Fibroblast of mammary gland (primary cell): ENCODE measurements at places on chromosomes 4 and X.

GRCh38 chrX:3145716-3146115 lies 104.4 kb downstream of the ARSF start:
- no peak for DNase-seq

DNA sequence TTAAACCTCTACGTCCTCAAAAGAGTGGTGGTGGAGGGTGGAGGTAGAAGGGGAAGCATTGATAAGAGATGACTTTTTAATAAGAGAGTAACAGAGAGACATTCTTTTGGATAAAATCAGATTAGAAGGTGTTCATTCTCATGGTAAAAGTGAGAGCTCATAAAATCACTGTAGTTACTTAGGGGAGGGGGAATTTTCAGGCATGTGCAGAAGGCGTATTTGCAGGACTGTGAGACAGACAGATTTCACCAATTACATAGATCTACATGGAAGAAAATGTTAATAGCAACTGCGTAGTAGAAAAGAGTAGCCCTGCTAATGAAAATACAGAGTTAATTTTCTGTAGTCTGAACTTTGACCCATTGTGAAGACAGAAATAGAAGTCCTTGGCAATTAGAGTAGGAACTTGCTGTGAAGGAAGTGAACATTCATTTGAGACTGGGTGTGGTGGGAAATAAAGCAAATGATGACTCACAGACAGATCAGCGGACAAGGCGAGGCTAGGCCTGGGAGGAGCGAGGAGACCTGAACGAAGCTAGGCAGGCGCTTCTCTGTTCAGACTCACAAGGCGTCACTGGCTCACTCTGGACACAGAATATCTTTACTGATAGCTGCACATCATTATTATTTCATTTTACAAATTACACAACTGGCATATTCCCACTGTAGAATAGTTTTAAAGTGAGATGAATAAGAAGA lies 57.2 kb upstream of the FAM9C start:
- peak; percentile 96 for DNase-seq

DNA sequence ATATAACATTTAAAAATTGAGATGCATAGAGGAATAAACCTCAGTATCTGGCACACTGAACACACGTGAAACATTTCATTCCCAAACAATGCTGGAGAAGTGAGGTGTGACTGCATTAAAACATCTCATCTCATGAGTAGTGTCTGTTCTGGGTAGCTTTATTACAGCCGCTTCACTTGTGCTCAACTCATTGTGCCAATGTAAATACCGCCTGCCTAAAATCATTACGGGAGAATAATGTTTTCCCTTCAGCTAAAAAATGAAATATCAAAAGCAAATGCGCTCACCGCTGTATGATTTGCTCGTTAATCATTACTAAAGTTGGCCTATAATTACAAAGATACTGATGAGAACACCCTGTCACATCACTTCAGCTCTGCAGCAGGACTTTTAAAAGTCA lies 110.2 kb upstream of the PRPS2 start:
- DNase-seq = no peak

- no peak for DNase-seq
Observed at GRCh38 chrX:17669891-17670290, 67.4 kb upstream of the SCML1 start.

DNA sequence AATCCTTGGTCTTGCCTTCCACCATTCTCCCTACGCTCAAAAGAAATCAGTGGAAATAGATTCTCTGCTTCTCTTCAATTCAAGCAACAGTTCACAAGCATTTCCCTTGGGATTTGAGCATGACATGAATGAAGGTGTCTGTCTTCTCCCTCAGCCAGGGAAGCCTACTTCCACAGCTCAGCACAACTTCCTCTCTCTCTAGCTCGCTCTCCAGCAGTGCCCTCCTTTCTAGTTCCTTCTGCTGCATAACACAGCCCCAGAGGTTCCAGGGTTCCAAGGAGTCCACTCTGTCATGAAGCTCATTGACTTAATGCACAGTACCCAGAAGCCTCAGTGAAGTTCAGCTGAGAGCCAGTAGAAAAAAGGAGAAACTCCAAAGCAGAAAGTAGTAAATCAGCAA lies 81.3 kb downstream of the PLS3 start:
- DNase-seq = no peak

GRCh38 chrX:123822965-123823364 lies 36.9 kb upstream of the XIAP start:
- no peak for DNase-seq

GRCh38 chr4:152949930-152950329 lies 13.8 kb downstream of the FHDC1 start:
- DNase-seq = no peak

DNA sequence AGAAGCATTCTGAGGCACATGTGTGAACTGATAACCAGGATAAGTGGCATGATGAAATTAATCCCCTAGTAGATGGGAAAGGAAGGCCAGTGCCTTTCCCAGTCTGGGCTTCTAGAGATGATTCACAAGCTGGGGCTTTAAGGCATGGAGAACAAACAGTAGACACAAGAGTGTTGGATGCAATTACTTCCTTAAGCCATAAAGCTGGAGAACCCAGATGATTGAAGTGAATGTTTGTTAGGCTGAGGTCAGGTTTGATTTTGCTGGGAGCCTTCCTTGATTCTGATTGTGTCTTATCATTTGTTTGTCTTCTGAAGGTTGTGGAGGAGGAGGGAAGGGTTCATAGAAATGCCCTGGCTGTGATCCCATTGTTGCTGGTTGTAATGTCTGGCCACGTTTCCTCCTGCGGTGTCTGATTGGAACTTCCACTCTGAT lies 125.2 kb downstream of the NHS start:
- DNase-seq = peak; percentile 49

DNA sequence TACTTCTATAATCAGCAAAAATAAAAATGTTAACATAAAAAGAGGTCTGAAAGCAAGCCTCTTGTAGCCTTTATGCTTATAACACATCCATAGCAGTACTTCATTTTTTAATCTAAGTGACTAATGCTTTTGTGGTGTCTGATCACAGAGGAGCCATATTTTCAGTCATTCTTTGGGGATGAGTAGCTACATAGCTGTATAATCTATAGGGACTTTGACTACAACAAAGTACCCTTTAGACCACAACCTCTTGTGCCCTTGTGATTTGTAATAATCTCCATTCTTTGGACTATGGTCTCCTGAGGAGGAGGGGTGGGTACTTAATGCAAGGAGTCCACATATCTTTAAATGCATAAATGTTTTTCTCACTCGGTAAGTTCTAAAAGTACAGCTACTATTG lies 9.6 kb downstream of the DRP2 start:
- peak; percentile 78 for DNase-seq

GRCh38 chrX:56785442-56785841 lies 56.4 kb downstream of the NBDY start:
- no peak for DNase-seq

DNA sequence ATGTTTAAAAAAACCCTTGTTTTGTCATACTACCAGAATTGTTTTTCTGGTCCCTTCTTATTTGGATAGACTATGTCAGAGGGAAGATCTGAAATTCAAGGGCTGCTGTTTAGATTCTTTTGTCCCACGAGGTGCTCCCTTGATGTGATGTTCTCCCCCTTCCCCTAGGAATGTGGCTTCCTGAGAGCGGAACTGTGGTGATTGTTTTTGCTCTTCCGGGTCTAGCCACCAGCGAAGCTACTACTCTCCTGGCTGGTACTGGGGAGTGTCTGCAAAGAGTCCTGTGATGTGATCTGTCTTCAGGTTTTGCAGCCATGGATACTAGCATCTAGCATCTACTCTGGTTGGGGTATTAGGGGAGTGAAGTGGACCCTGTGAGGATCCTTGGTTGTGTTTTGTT lies 271.1 kb downstream of the DCAF12L2 start:
- DNase-seq = no peak

DNA sequence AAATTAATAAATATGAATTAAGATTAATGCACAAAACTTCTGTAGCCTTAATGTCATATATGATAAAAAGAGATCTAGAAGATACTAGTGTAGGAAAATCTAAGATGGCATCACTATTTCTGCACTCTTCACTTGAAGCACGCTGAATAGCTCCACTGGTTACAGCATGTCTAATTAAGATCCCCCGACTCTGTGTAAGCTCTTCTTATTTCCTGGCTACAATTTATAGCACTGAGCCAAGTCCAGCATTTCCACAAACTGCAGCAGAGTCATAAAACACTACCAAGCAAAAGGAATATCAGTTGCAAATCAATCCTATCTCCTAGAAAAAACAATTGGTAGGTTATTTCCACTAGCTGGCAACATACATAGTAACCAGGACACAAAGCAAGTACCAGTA lies 1.3 kb upstream of the CCNA2 start:
- DNase-seq = no peak

DNA sequence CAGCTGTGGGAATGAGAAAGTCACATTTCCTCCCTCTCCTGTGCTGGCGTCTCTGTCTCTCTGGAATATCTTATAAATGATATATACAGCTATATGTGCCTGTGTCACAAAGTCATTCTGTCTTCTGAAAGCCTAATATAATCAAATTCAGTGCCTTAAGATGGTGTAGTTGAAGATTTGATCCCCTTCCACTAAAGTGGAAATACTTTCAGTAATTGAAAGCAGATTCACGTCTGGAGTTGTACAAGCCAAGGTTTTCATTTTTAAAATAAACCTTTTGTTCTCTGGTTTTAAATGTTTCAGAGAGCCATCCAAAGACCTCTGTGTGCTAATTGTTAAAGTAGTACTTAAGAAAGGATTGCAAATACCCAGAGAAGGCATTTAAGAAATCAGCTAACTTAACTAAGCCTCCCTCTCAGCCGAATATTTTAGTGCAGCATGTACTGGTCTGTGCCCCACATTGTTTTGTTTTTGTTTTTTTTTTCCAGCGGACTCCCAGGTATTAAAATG lies 206.8 kb downstream of the TENM3 start:
- DNase-seq = peak; percentile 20

- DNase-seq = no peak
Observed at GRCh38 chr4:81499840-81500239, 28.1 kb upstream of the RASGEF1B start.

DNA sequence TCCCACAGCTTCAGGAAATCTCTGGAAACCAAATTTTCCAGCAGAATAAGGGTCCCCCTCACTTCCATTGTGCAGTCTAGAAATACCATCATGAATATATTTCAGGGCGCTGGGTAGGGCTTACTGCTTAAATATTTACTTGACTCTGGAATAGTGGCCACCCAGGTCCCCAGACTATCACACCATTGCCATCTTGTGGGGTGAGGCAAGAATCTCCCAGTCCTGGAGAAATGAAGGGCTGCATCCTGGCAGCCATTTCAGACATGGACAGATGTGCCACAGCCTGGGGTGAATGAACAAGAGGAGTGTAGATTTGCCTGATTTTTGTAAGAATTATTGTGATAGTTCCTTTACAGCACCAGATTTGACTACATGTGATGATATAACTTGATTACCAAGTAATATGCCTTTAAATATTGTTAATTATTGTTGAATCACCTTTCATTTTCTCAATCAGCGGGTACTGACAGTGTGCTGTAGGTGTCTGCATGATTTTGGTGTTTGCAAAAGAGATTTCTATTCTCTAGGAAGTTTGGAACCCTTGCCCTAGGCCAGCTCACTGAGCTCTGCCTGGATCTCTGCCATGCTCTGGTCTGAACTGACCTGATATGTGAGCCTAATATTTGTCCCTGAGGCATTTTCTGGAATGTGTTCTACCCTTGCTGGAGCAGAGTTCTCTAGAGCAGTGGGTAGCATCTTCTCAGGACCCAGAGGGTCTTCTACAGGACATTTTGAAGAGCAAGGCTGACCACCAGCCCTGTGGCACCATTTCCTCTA lies 183.4 kb downstream of the KIT start:
- peak; percentile 17 for DNase-seq

- no peak for DNase-seq
Observed at GRCh38 chrX:71629467-71629866, 11.2 kb upstream of the CXCR3 start.

- DNase-seq = peak; percentile 12
Observed at GRCh38 chr4:100895556-100896197, 377.9 kb upstream of the EMCN start.

DNA sequence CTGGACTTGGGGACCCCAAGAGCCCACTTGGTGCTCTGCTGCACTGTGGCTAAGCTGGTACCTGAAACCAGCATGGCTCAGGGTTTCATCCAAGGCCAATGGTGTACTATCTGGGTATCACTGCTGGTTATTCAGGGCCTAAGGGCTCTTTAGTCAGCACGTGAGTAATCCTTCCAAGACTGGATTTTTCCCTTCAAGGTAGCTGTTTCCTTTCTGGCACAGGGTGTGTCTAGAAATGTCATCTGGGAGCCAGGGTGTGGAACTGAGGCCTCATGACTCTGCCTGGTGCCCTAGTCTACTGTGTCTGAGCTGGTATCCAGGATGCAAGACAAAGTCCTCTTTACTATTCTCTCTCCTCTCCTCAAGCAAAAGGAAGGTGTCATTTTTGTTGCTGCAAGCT lies 99.0 kb upstream of the QRFPR start:
- DNase-seq = no peak

- DNase-seq = no peak
Observed at GRCh38 chr4:119765951-119766350, 137.3 kb upstream of the PDE5A start.

GRCh38 chrX:32170481-32170880 lies 1040.9 kb downstream of the DMD start:
- DNase-seq = no peak

GRCh38 chrX:150543230-150544155 lies 24.9 kb upstream of the MTM1 start:
- no peak for DNase-seq

GRCh38 chrX:16997313-16997712 lies 50.9 kb downstream of the REPS2 start:
- no peak for DNase-seq

- no peak for DNase-seq
Observed at GRCh38 chr4:68718447-68719074, 48.1 kb upstream of the UGT2B15 start.
